ENCODE measurements at places on chromosomes 7 and 10.

- no peak for DNase-seq
These were observed 3.8 kb downstream of the ZNF655 start for GRCh38 chr7:99562114-99562784.

GRCh38 chr7:83005410-83005809 is 157.3 kb downstream of the PCLO start:
- DNase-seq = no peak

GRCh38 chr7:112594397-112594796 is 113.6 kb downstream of the LSMEM1 start:
- DNase-seq = no peak

DNA sequence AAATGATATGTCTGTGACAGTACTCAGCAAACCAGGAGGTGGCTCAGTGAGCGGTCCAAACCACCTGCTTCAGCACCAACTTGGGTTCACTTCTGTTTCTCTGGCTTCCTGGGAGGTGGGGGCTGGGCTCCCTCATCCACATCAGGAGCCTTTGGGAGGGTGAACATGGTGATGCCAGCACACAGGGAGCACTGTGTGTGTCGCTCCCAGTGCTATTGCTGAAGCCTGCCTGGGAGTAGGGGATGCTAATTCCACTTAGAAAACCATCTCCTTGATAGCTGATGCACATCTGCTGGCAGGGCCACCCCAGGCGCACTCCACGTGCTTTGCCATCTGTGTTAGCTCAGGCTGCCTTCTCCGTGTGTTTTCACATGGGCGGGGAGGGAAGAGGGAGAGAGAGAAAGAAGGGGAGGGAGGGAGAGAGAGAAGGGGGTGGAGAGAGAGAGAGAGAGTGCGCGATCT is 58.0 kb downstream of the RAMP3 start:
- DNase-seq = no peak

GRCh38 chr7:114930107-114930661 is 8.3 kb downstream of the MDFIC start:
- no peak for DNase-seq

Data from GM12892 (cell line).